ENCODE measurements at places on chromosomes 12 and 14.

- DNase-seq: no peak
Measured at GRCh38 chr14:23570806-23571483, 3.4 kb upstream of the AP1G2 start.

DNA sequence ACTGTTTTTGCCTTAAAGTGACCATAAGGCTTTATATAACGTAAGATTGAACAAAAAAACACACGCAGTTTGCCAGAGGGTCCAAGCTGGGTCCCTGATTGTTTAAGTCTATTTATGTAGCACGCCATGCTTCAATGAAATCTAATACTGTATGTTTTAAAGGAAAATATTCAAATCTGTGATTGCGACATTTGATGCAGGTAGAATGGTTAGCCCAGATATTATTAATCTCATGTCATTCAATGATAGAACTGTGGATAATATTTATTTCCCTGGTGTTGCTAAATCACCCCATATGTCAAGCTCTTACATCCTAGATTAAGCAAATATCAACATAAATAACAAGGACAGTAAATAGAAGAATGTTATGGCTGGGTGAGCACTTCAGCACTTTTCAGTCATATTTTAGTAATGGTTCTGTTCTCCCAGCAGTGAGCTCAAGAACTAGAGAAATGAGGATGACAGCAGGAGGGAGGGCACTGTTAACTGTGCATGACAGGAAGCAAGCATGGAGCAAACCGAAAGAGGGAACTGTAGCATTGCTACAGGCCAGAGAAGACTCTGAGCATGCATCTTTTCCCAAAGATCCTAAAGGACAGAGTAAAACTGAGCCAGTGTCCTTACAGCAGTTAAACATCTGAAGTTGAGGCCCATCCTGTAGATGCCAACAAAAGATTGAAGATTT, 465.7 kb upstream of the MGAT4C start:
- no peak for DNase-seq

GRCh38 chr12:25186038-25186787, 8.7 kb downstream of the DNAI7 start:
- no peak for DNase-seq

- DNase-seq: no peak
Measured at GRCh38 chr12:99284161-99284560, 363.4 kb upstream of the GARIN6 start.

DNA sequence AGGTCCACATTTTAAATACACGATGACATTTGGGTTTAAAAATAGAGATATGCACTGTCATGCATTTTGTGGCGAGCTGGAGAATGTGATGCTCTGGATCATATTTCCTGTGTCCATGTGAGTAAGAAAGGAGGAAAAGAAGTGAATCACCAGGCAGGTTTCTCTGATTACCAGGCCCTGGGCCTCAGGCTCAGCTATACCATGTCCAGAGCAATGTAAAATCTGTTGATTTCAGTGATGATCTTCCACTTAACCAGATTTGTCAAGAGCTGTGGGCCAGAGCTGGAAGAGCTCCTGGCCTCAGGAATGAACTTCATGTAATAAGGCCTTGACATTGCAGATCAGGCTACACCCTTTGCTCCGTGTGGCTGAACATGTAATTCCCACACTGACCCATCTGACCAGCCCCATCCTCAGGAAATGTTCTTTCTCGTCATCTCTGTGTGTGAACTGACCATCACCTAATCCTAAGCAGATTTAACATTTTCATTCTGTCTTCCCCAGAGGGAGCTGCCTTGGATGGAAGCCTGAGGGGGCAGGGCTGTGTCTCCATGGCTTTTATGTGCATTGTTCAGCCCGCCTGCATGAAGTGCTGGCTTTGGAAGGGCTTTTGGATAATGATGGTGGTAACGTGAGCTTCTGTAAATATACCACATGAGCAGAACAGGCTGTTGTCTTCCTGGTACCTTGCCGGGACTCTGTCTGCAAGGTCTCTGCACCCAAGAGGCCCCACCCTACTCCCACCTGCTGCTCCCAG, 54.5 kb downstream of the CRACR2A start:
- peak; percentile 74 for DNase-seq

All from NCI-H1417 (cell line).